Myocyte (in vitro differentiated cells): ENCODE measurements at places on chromosomes 5 and 9.

DNA sequence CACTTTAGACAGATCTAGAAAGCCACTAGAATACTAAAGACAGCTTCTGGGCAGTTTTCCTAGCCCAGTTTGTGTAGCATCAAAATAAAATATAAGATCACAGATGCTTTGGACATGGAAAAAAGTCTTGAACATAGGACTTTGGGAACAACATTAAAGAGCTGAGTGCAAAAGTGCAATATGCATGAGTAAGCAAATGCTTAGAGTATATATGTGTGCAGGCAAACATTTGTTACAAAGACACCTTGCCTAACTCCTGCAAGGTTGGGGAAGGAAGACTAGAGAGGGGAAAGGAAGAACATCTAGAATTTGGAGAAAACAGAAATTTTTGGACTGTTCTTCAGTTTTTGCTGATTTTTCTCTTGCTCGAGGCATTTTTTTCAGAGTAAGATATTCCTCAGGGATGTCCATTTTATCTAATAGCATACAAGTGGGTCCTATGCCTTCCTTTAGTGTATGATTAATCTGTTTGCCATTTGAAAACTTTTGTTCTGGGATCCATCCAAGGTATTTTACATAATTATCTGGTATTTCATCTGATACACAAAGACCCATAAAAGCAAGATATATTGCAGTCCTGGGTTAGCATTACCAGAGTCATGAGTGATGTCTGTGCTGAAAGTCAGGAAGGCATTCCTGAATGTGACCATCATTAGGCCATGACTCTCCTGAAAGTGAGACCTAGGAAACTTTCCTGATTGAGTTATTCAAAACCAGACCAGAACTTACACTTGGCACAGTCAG is 142.0 kb upstream of the RGMB start:
- peak; percentile 20 for DNase-seq

GRCh38 chr9:129101279-129101678 is 9.3 kb downstream of the CRAT start:
- DNase-seq: no peak

GRCh38 chr5:137997726-137998213 is 35.1 kb downstream of the FAM13B start:
- no peak for DNase-seq

- DNase-seq: no peak
Observed at GRCh38 chr9:33236571-33236970, 3.4 kb upstream of the SPINK4 start.

GRCh38 chr5:117205894-117206293 is 631.3 kb upstream of the SEMA6A start:
- no peak for DNase-seq

DNA sequence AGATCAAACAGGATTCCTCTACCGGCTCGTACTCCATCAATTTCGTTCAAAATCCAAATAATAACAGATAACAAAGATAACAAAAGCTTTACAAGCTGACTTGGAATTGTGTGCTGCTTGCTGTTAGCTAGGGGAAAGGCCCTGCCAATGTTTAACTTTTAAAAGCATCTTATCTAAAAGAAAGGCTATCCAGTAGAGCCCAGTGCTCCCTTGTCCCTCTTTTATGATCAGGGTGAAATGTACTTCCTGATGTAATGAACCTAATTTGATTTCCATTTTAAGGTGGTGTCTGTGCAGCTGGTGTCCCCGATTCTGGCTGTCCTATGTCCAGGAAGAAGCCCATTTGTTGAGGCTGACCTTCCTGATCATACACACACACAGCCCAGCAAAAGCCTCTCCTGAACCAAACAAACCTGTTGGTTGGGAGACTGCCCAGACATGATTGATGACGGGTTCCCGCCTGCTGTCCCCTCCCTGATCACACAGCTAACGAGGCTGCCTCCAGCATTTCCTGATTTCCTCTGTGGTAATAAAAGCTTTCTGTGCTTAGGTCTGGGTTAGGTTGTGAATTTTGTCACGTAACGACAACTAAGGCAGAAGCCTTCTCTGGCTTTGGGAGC is 54.1 kb downstream of the PWWP2A start:
- no peak for DNase-seq

DNA sequence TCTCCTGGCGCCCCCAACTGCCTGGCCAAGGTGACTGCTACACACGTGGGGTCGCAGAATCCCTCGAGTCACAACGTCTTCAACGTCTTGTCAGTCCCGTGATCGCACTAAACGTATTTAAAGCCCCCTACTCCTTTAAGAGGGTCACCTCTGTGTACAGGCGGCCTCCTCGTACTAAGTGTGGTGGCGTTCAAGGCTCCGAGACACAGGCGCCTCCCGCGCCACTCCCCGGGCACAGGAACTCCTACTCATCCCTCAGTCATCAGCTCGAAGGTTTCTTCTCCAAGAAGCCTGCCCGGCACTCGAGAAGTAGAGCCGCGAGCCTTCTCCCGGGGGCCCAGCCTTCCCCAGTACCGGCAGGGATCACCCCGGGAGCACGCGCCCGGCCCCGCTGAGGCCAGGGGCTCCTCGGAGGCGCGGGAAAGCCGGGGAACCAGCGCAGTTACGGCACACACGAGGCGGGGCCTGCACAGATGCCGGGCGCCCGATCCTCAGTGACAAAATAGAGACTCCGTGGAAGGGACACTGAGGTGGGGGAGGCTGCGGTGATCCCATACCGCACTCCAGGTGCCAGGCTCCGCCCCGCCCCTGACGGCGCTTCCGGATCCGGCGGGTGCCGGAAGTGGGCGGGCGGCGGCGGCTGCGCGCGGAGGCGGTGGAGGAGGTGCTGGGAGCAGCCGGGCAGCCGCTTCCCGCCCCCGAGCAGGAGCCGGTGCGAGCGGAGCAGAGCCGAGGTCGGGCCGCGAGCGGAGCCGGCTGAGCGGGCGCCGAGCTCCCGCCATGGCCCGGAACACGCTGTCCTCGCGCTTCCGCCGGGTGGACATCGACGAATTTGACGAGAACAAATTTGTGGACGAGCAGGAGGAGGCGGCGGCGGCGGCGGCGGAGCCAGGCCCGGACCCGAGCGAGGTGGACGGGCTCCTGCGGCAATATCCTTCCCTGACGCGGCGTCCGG is 6.9 kb downstream of the ARPC5L start:
- peak; percentile 89 for DNase-seq

GRCh38 chr5:78501411-78502352 is 141.3 kb downstream of the SCAMP1 start:
- DNase-seq: peak; percentile 47

GRCh38 chr5:151085517-151086041 is 4.7 kb upstream of the TNIP1 start:
- peak; percentile 83 for DNase-seq

GRCh38 chr9:10062629-10063395 is 550.0 kb downstream of the PTPRD start:
- no peak for DNase-seq

GRCh38 chr5:174518512-174518911 is 205.9 kb upstream of the MSX2 start:
- DNase-seq: no peak

DNA sequence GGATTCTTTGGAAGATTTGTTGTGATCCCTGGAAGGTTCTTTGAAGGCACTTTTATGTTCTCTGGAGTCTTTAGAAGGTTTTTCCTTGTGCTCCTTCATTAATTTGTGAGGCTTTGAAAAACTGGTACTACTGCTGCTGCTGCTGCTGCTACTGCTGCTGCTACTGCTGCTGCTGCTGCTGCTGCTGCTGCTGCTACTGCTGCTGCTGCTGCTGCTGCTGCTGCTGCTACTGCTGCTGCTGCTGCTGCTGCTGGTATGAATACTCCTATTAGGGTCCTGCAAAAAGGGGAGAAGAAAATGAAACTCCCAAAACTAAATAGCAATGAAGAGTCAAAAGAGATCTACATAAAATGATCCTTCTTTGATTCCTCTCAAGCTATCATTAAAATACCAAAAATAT is 208.1 kb downstream of the MLLT3 start:
- no peak for DNase-seq

DNA sequence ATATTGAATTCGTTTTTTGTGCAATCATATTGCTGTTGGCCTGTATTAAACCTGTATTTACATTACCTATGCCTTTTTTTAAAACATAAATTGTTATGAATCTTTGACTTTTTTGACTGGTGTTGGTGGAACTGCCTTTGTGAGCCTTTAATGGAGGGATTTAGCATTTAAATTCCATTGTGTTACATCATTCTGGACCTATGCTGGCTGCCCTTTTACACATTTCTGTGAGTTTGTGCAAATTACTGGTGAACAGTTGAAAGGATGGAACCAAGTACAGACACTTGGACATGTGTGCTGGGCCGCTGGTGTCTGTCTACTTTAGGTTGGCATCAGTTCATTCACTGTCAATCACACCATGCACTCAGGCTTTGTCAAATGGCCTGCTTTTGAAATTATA is 3.4 kb downstream of the SNX18 start:
- DNase-seq: no peak

DNA sequence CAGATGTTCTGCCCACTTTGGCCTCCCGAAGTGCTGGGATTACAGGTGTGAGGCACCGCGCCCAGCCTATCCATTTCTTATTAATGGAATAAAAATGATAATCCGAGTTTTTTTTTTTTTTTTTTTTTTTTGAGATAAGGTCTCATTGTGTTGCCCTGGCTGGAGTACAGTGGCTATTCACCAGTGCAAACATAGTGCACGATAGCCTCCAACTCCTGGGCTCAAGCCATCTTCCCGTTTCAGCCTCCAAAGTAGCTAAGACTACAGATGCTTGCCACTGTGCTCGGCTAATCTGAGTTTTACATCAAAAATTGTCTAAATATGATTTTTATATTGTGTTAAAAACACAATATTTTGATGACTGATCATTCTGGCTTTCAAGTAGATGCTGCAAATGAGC is 6.6 kb downstream of the GPR107 start:
- DNase-seq: no peak

DNA sequence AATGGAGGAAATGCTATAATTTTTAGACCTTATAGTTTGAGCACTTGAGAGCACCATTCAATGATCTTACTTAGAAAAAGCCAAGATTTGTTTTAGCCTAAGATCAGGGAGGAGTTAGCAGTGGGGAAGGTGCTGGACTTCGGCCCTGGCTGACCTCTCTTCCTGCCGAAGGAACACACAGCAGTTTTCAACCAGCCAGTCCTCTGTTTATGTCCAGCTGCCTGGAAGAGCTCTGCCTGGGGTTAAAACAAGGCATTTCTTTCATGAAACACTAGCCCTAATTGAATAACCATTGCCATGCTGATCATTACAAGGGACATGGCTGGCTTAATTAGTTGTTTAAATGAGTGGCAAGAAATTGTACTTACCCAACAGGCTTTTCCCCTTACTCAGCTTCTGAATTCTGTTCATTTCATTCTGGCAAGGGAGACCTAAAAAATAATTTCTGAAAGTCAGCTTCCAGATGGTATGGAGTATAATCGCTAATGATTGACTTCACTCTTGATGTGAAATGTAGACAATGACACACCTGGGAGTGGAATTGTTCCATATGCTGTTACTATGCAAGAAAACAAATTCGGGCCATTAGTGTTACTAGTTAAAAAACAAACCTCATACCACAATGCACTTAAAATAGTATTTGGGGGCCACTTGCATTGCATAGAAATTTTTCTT is 514.2 kb downstream of the SPOCK1 start:
- DNase-seq: no peak

- no peak for DNase-seq
Observed at GRCh38 chr9:23587903-23588302, 238.1 kb downstream of the ELAVL2 start.

GRCh38 chr9:137581361-137582285 is 2.9 kb upstream of the DPH7 start:
- DNase-seq: no peak

- peak; percentile 37 for DNase-seq
Observed at GRCh38 chr5:73998489-73998888, 372.5 kb downstream of the ARHGEF28 start.

DNA sequence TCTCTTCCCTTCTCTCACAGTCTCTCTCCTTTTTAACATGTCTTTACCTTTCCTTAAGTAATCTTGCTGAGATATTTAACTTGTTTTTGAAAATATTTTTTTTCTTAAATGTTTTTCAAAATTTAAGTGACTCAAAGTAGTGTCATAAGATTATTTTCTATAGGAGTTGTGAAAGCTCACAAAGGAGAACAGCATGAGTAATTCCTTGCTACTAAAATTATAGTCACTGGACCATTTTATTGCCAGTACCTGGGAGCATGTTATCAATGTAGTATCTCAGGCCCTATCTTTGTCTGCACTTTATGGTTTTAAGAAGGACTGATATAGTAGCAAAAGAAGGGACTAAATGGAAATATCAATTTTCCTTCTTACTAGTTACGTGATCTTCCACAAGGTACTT is 181.9 kb downstream of the TMEM232 start:
- DNase-seq: no peak

- DNase-seq: no peak
Observed at GRCh38 chr5:148381906-148382305, 1.9 kb upstream of the FBXO38 start.

GRCh38 chr9:136334541-136334940 is 7.2 kb downstream of the GPSM1 start:
- no peak for DNase-seq

DNA sequence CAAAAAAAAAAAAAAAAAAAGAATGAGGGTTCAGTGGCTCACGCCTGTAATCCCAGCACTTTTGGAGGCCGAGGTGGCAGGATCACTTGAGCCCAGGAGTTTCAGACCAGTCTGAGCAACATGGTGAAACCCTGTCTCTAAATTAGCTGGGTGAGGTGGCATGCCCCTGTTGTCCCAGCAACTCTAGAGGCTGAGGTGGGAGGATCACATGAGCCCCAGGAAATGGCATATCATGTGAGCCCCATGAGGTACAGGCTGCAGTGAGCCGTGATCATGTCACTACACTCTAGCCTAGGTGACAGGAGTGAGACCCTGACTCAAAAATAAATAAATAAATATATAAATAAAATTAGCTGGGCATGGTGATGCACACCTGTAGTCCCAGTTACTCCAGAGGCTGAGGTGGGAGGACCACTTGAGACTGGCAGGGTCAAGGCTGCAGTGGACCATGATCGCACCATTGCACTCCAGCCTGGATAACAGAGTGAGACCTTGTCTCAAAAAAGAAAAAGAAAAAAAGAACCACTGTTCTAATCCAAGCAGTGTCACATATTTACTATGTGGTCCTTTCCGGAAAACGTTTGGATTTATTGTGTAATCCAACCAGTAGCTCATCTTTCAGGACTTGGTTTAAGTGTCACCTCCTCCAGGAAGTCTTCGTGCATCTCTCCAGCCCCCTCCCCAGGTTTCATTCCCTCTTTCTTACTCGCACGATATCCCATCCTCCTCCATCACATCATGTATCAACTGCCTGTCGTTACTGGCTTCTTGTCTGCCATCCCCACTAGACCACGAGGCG is 12.3 kb upstream of the SPOUT1 start:
- no peak for DNase-seq

GRCh38 chr5:177222269-177222668 is 81.2 kb downstream of the RAB24 start:
- DNase-seq: no peak

- DNase-seq: no peak
Observed at GRCh38 chr9:72424131-72424530, 59.1 kb upstream of the ZFAND5 start.

GRCh38 chr5:7047511-7048261 is 334.5 kb downstream of the TENT4A start:
- DNase-seq: no peak
